ENCODE measurements at places on chromosomes 2 and 18.
A peak's percentile ranks its signal among the peaks of the same experiment; 100 is the strongest.

DNA sequence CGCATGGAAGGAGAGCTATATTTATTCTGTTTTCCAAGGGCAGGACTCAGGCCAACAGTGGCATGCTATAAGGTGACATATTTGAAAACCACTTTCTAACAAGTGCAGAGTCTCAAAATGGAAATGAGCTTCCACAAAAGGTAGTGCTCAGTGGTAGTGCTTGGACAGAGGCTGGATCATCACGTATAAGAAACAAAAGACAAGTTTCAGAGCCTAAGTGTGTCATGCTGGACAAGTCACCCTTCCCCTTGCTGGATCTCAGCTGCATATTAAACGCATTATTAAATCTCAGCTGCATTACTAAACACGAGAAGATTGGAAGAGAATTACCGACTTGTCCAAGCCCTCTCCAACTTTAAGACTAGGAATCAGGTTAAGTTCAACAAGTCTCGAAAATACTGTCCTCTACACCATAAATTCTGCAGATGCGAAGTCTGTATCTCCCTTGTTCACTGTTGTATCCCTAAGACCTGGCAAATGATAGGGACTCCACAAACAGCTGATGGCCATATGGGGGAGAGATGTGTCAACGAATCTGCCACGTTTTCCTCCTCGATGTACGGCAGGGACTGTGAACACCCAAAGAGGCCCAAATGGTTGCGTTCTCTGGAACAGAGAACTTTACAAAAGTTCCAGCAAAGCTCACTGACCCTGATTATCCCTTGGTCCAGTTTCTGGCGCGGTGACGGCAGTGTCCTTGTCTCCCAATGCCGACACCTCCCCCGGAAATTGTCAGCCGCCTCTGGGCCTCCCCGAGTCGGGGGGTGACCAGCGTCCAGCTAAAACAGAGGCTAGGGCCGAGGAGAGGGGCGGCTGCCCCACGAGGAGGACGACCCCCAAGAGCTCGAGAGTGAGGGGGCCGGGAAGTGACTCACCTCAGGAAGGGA, 611 bp downstream of the NOL10 start:
- no peak overlapping the region for H3K4me3 ChIP-seq
- peaks cover 9% of the 10 kb centered on the region for H3K36me3 ChIP-seq
- no peak for DNase-seq
- no peaks in the 10 kb centered on the region for H3K27me3 ChIP-seq
- H3K27ac ChIP-seq: no peak overlapping the region

DNA sequence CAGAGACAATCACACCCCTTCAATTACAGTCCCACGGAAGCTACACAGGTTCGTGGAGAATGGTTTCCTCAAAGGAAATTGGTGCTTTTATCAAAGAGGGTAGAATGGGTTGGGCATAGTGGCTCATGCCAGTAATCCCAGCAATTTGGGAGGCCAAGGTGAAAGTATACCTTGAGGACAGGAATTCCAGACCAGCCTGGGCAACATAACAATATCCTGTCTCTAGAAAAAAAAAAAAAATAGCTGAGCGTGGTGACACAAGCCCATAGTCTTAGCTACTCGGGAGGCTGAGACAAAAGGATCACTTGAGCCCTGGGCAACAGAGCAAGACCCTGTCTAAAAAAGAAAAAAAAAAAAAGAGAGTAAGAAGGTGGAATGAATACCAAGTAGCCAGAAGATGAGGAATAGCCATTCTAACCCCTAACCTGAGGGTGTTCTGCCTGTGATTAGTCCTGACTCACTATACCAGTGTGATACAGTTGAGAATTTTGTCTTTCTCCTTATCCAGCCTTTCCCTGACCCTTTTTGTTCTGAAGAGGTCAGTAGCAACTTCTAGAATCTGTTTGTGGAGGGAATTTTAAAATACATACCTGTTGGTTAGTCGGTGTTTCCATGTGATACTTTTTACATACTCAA, 283.2 kb downstream of the MREG start:
- peaks cover 14% of the 10 kb centered on the region for H3K4me1 ChIP-seq
- H3K27ac ChIP-seq: no peak overlapping the region
- no peaks in the 10 kb centered on the region for H3K27me3 ChIP-seq
- no peaks in the 10 kb centered on the region for H3K36me3 ChIP-seq
- no peak for DNase-seq

- H3K4me3 ChIP-seq: no peak overlapping the region
- no peak for DNase-seq
- no peak overlapping the region for H3K27ac ChIP-seq
- H3K27me3 ChIP-seq: peaks cover 8% of the 10 kb centered on the region
- no peaks in the 10 kb centered on the region for H3K4me1 ChIP-seq
- no peaks in the 10 kb centered on the region for H3K36me3 ChIP-seq
Measured at GRCh38 chr18:75530566-75531211, 103.2 kb upstream of the SMIM21 start.

- H3K27me3 ChIP-seq: no peaks in the 10 kb centered on the region
- H3K4me3 ChIP-seq: no peak overlapping the region
- no peak for DNase-seq
- peaks cover 18% of the 10 kb centered on the region for H3K4me1 ChIP-seq
- peak overlapping the region; percentile 19 for H3K27ac ChIP-seq
- peaks cover 82% of the 10 kb centered on the region for H3K36me3 ChIP-seq
Measured at GRCh38 chr2:197088694-197089093, 162.2 kb upstream of the PGAP1 start.

GRCh38 chr2:217339753-217340152, 479.9 kb upstream of the TNP1 start:
- no peaks in the 10 kb centered on the region for H3K36me3 ChIP-seq
- DNase-seq: no peak
- H3K27me3 ChIP-seq: no peaks in the 10 kb centered on the region

DNA sequence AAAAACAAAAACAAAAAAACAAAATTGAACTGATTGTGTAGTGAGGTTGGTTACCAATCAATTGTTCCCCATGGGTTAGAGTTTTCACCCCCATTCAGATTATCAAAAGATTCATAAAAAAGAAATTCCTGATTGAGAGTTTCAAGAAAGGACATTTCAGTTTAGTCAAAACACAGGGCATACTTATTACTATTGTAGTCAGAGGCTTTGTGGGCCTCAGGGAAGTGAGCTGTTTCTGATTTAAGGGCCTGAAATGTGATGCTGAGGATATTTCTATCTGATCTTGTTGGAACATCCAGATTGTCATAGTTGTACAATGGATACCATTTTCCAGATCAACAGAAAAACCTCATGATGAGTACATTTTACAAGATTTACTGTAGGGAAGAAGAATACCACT, 368.1 kb upstream of the NETO1 start:
- H3K4me3 ChIP-seq: no peak overlapping the region
- no peak overlapping the region for H3K27ac ChIP-seq
- no peaks in the 10 kb centered on the region for H3K4me1 ChIP-seq
- no peak for DNase-seq
- H3K27me3 ChIP-seq: no peaks in the 10 kb centered on the region
- no peaks in the 10 kb centered on the region for H3K36me3 ChIP-seq

GRCh38 chr2:177379354-177379753, 13.2 kb upstream of the AGPS start:
- H3K36me3 ChIP-seq: peaks cover 31% of the 10 kb centered on the region
- no peaks in the 10 kb centered on the region for H3K27me3 ChIP-seq
- no peak for DNase-seq
- no peaks in the 10 kb centered on the region for H3K4me1 ChIP-seq
- H3K27ac ChIP-seq: no peak overlapping the region

GRCh38 chr2:239328351-239329191, 72.2 kb downstream of the HDAC4 start:
- no peak for DNase-seq
- H3K4me1 ChIP-seq: peaks cover 63% of the 10 kb centered on the region
- no peaks in the 10 kb centered on the region for H3K27me3 ChIP-seq
- no peak overlapping the region for H3K27ac ChIP-seq

- H3K4me3 ChIP-seq: no peak overlapping the region
- no peak overlapping the region for H3K27ac ChIP-seq
- H3K27me3 ChIP-seq: no peaks in the 10 kb centered on the region
Measured at GRCh38 chr2:198073253-198073652, 268.9 kb downstream of the PLCL1 start.

GRCh38 chr2:191625016-191625415, 52.9 kb upstream of the NABP1 start:
- no peaks in the 10 kb centered on the region for H3K36me3 ChIP-seq
- DNase-seq: no peak
- no peak overlapping the region for H3K4me3 ChIP-seq

DNA sequence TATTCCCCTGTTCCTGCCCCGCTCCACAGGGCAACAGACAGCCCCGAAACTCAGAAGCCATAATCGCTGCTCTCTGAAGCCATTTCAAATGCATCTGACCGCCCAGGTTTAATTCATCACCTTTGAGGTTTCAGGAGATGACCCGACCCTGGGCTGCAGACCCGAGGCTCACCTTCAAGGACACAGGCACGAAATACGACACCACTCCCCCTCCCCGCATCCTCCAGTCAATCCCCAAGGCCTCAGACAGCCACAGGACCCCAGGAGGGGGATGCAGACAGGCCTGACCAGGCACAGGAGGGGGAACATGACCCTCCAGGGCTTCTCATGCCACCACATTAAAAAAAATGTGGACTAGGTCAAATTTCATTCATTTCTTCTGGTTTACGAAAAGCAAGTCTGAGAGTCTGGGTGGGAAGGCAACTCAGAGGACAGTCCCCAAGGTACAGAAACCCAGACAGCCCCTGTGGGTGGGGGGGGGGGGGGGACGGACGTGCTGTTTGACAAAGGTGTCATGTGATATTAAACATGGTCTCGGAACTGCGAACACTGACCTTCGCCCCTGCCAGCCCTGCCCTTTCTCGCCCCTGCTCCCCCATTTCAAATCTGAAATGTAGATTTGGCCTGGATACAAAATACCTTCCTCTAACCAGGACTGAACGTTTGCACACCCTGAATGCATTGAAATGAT, 142.9 kb downstream of the BCL11A start:
- H3K27ac ChIP-seq: no peak overlapping the region
- no peaks in the 10 kb centered on the region for H3K36me3 ChIP-seq
- H3K4me1 ChIP-seq: no peaks in the 10 kb centered on the region
- no peaks in the 10 kb centered on the region for H3K27me3 ChIP-seq

DNA sequence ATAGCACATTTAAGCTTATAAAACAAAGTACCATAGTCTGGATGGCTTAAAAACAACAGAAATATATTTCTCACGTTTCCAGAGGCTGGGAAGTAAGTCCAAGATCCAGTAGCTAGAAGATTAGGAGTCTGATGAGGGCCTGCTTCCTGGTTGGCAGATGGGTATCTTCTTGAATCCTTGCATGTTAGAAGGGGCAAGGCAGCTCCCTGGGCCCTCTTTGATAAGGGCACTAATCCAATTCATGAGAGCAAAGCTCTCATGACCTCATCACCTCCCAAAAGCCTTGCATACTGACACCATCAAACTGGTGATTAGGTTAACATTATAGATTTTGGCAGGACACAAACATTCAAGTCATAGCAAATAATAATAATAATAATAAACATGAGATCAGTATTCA, 146.4 kb downstream of the CCDC102B start:
- no peaks in the 10 kb centered on the region for H3K36me3 ChIP-seq
- H3K4me1 ChIP-seq: no peaks in the 10 kb centered on the region
- H3K27me3 ChIP-seq: no peaks in the 10 kb centered on the region
- DNase-seq: no peak

- H3K27ac ChIP-seq: no peak overlapping the region
- no peak for DNase-seq
- no peaks in the 10 kb centered on the region for H3K27me3 ChIP-seq
- H3K36me3 ChIP-seq: no peaks in the 10 kb centered on the region
- no peak overlapping the region for H3K4me3 ChIP-seq
Measured at GRCh38 chr18:47983055-47983454, 52.6 kb upstream of the SMAD2 start.

DNA sequence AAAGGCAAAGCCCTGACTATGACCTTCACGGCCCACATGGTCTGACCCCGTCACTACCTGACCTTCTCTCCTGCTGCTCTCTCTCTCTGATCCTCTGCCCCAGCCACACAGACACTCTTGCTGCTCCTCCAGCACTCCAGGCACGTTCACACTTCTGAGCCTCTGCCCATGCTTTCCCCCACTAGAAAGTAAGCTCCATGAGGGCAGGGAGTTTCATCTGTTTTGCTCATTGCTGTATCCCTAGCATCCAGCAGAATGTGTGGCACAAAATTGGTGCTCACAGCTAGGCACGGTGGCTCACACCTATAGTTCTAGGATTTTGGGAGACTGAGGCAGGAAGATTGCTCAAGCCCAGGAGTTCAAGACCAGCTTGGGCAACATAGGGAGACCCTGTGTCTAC, 52.5 kb upstream of the STPG4 start:
- no peak overlapping the region for H3K27ac ChIP-seq
- DNase-seq: no peak
- peaks cover 17% of the 10 kb centered on the region for H3K27me3 ChIP-seq
- no peak overlapping the region for H3K4me3 ChIP-seq
- no peaks in the 10 kb centered on the region for H3K36me3 ChIP-seq

GRCh38 chr2:170846314-170846713, 29.6 kb downstream of the GAD1 start:
- H3K36me3 ChIP-seq: no peaks in the 10 kb centered on the region
- no peak overlapping the region for H3K4me3 ChIP-seq

DNA sequence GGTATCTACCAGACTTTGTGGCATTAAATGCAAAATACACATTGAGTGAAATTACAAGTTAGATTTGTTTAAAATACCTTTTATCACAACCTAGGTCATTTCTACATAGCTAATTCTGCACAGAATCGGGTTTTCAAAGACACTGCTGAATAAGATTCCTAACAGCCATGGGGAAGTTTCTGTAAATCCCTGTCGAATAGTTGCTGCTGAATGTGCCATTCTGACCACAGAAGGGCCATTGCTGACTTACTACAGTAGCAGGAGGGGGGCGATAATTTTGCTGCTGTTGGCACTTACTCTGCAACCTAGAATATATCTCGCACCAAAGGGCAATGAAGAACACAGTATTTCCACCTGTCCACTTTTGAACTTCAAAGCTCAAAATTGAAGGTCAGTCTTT, 232.8 kb downstream of the TCF4 start:
- H3K4me3 ChIP-seq: no peak overlapping the region
- no peaks in the 10 kb centered on the region for H3K36me3 ChIP-seq
- H3K27me3 ChIP-seq: peaks cover 15% of the 10 kb centered on the region
- DNase-seq: no peak

DNA sequence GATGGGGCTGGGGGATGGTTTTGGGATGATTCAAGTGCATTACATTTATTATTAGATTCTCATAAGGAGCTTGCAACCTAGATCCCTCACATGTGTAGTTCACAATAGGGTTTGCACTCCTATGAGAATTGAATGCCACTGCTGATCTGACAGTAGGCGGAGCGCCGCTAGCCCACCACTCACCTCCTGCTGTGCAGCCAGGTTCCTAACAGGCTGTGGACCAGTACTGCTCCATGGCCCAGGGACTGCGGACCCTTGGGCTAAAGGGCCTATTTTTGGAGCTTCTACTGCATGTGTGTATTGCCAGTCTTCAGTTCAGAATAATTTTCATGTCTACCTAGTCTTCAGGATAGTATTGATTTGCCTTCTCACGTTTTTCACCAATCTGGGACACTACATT, 165.3 kb upstream of the TWIST2 start:
- DNase-seq: no peak
- H3K36me3 ChIP-seq: no peaks in the 10 kb centered on the region
- no peak overlapping the region for H3K27ac ChIP-seq
- peaks cover 64% of the 10 kb centered on the region for H3K27me3 ChIP-seq

- H3K36me3 ChIP-seq: peaks cover 99% of the 10 kb centered on the region
- no peak overlapping the region for H3K27ac ChIP-seq
- no peak overlapping the region for H3K4me3 ChIP-seq
- no peaks in the 10 kb centered on the region for H3K27me3 ChIP-seq
Measured at GRCh38 chr2:3447789-3448317, 68.4 kb downstream of the TRAPPC12 start.

GRCh38 chr2:189047171-189047888, 73.2 kb downstream of the COL3A1 start:
- H3K27ac ChIP-seq: no peak overlapping the region
- no peaks in the 10 kb centered on the region for H3K36me3 ChIP-seq
- H3K27me3 ChIP-seq: no peaks in the 10 kb centered on the region
- no peak overlapping the region for H3K4me3 ChIP-seq
- no peak for DNase-seq
